HFFc6 (cell line): ENCODE measurements at places on chromosomes 16 and 17.
A peak's percentile ranks its signal among the peaks of the same experiment; 100 is the strongest.

DNA sequence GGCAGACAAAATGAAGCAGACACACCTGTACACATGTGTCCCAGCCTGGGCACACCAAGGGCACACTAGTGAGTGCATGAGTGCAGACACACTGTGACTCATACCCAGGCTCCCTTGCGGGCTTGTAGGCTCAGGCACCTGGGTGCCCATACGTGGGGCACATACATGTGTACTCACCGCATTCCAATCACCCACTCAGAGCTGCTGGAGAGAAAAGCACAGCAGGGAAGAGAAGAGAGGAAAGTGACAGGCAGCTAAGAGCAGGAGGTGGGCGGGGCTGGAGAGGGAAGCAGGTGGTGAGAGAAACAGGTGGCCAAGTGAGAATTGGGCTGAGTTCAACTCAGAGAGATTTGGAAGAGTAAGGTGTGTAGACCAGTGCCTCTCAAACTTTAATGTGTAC, 54.0 kb downstream of the TMEM132E start:
- DNase-seq: no peak

DNA sequence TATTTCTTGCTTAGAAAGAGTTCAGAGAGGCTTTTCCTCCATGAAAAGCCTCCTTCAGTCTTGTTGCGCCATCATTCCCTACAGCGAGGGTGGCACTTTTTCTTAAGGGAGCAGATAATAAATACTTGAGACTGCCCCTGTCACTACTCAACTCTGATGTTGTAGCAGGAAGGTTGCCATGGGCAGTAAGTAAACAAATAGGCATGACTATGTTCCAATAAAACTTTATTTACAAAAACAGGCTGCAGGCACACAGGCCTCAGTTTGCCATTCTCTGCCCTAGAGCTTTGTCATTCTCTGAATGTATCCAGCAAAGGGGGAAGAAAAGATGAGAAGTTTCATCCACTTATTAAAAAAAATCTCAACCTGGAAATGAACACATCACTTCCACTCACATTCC, 60.4 kb downstream of the MYOCD start:
- no peak for DNase-seq

DNA sequence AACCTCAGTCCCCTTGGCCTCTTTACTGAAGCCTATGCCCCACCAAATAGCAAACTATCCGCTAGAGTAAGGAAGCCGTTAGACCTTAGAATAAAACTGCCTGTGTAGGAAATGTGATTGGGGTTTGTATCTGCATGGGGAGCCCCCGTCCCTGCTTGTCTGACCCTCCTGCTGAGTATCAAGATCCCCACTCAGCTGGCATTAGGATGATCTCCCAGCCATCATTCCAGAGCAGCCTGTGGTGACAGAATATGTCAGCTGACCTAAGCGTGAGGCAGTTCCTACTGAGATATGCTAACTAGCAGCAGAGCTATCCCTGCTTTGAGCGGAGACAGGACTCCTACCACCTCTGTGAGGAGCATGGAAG, 645 bp upstream of the GFOD2 start:
- DNase-seq: peak; percentile 66

DNA sequence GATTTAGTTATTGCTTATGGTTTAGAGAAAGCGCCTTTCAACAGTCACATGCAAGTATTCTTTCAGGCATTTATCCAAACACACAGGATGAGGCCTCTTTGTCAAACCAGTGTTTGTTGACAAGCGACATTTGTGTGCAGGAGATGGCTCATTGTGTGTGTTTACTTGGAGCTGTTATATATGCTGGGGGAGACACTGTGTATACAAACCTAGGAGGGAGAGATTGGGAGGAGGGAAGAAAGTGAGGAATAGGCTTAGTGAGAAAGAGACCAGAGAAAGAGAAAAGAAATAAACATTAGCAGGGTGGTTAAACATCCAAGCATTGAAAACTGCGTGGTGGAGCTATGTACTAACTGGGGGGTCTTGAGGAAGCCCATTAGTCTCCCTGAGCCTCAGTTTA, 437.6 kb downstream of the MAF start:
- DNase-seq: no peak

DNA sequence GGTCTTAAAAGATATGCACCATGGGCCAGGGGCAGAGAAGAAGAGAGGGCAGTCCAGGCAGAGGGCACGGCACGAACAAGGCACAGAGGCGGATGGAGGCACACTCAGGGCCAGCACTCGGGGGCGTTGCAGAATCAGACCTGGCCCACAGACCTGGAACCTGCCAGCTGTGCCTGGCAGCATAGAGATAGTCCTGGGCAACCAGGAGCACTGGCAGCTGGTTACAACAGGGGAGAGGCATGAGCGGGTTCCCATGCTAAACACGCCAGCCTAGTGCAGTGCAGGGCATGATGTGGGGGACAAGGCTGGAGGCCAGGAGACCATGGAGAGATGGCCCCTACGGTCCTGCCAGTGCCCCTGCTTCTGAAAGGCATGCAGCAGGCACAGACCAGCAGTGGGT, 56.9 kb upstream of the RBFOX3 start:
- no peak for DNase-seq

- DNase-seq: no peak
These were observed 51.2 kb downstream of the SOX9 start for GRCh38 chr17:72171703-72172667.

GRCh38 chr17:2180768-2181167, 122.8 kb downstream of the SMG6 start:
- no peak for DNase-seq

DNA sequence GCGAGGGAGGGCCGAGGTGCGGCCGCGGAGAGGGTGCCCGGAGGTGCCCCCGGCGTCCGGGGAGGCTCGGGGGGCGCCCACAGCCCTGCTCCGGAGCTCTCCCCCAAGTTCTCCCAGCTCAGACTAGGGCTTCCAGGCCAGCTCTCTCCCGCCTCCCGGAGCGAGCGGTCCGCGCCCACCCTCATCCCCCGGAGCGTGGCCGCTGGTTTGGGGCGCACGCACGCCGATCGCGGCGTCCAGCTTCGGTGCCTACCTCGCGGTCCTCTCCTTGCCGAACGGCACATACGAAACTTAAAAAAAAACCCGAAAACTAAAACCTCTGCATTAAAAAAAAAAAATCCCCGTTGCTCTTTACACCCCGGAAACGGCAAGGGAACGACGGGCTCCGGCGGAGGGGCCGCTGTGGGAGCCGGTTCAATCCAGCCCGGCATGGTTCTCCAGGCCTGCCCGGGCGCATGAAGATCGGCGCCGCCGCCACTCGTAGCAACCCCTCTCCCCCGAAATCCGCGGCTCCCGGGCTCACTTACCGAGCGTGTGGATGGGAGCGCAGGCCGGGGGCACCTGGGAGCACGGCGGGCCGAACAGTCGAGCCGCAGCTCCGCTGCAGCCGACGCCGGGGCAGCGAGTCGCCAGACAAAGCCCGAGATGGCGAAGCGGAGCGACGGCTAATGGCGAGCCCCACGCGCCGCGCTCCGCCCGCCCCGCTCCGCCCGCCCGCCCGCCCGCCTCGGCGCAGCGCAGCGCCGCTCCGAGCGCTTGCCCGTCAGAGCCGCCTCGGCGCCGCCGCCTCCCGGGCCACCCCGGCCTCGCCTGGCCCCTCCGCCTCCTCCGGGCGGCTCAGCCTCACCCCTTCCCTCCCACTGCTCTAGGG, 973 bp upstream of the UBTF start:
- no peak for DNase-seq

DNA sequence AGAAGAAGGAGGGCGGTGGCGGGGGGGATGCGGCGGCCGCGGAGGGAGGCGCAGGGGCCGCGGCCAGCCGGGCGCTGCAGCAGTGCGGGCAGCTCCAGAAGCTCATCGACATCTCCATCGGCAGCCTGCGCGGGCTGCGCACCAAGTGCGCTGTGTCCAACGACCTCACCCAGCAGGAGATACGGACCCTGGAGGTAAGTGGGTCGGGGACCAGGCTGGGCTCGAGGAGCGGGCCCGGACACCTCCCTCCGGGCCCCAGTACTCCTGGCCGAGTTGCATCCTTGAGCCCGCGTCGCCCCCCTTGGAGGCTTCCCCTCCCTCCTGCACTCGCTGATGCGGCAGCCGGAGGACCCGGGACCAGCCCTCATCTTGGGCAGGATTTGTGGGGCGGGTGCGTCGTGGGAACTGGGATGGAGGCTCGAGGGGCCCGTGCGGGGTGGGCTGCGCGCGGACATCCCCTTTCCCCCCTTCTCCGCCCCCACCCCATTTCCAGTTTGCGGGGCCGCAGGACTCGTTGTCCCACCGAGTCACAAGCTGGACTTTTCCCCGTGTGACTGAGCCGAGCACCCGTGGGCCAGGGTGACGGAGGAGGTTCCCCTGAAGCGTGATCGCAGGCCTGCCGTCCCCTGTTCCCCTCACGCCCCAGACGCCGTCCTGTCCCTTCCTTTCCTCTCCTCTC, 572 bp downstream of the KSR1 start:
- DNase-seq: no peak

- peak; percentile 19 for DNase-seq
These were observed 27.0 kb upstream of the NTN1 start for GRCh38 chr17:8994319-8994718.
